ENCODE measurements at places on chromosomes 7 and 10. TPM values are rescaled to one million over a fixed set of nuclear protein-coding genes. Genes with fewer than 3 reads are reported as not detected.
A peak's percentile ranks its signal among the peaks of the same experiment; 100 is the strongest.

DNA sequence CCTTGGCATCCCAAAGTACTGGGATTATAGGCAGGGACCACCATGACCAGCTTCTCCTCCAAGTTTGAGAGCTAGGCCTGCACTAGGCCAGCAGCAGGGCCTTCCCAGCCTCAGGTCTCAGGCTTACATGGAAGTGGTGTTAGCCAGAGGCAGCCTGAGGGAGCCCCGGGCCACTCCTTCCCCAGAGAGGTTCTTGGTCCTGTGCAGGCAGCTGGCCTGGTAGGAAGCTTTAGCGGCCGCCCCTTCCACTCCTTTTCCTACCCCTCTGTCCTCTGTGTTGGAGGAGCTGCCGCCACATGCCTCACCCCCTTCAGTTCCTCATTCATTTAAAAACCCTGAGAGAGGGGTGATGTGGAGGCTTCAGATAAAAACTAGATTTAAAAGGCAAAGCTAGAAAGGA, 40.3 kb downstream of the TSPAN15 start:
- DNase-seq = no peak
- H3K4me1 ChIP-seq = no peaks in the 10 kb centered on the region
- no peak overlapping the region for H3K4me3 ChIP-seq
- H3K27ac ChIP-seq = no peak overlapping the region
- no peaks in the 10 kb centered on the region for H3K27me3 ChIP-seq

DNA sequence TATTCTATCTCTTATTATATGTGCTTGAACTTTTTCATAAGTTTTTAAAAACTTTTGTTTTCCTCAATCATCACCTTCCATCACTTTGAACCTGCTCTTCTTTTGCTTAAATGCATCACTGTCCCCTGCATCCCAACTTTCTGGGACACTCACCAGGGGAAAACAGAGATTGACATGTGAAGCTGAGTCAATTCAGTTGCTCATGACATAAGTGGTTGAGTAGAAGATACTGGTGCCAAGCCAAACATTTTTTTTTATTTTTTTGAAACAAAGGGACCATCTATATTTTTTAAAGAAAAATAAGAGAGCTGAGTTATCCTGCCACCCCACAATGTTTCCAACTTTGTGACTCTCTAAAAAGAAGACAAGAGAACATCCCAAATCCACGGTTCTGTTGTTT, 61.8 kb upstream of the AHR start:
- H3K4me3 ChIP-seq = no peak overlapping the region
- no peak overlapping the region for H3K27ac ChIP-seq
- DNase-seq = no peak
- peaks cover 3% of the 10 kb centered on the region for H3K27me3 ChIP-seq
- H3K36me3 ChIP-seq = peaks cover 17% of the 10 kb centered on the region
- H3K4me1 ChIP-seq = peaks cover 44% of the 10 kb centered on the region

DNA sequence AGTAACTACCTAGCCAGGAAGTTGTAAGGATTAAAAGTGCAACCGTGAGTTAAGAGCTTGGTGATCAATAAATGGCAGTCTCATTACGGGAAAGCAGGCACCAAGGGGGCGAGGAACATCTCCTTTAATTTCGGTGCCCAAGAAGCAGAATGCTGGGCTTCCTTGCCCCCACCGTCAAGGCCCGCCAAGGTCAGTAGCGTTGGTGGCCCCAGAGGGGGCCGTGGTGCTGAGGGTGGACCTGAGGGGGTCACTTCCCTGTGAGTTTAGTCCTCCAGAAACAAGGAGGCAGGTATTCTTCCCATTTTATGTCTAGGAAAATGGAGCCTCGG, 408 bp upstream of the MINDY4 start:
- H3K27me3 ChIP-seq = peaks cover 9% of the 10 kb centered on the region
- peaks cover 5% of the 10 kb centered on the region for H3K4me1 ChIP-seq
- DNase-seq = no peak
- H3K36me3 ChIP-seq = no peaks in the 10 kb centered on the region

- peaks cover 28% of the 10 kb centered on the region for H3K36me3 ChIP-seq
- peaks cover 3% of the 10 kb centered on the region for H3K4me1 ChIP-seq
- no peak overlapping the region for H3K4me3 ChIP-seq
- no peak for DNase-seq
Observed at GRCh38 chr7:44402401-44403060, 77.1 kb upstream of the CAMK2B start.

DNA sequence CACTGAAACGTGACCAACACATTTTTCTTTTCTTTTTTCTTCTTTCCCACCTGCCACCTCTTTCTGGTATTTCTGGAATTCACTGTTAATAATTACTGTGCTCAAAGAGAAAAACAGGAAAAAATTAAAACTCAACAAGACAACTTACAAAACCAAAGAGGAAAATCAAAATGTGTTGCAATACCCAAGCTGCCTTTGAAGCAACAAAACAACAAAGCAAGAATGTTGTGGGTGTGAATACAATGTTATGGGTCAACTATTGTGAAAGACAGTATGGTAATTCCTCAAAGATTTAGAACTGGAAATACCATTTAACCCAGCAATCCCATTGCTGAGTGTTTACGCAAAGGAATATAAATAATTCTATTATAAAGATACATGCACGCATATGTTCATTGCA, 415.1 kb downstream of the GFRA1 start:
- DNase-seq = no peak
- no peak overlapping the region for H3K4me3 ChIP-seq
- no peaks in the 10 kb centered on the region for H3K4me1 ChIP-seq

GRCh38 chr7:46352004-46352954, 431.2 kb upstream of the IGFBP3 start:
- DNase-seq = no peak
- no peaks in the 10 kb centered on the region for H3K4me1 ChIP-seq

DNA sequence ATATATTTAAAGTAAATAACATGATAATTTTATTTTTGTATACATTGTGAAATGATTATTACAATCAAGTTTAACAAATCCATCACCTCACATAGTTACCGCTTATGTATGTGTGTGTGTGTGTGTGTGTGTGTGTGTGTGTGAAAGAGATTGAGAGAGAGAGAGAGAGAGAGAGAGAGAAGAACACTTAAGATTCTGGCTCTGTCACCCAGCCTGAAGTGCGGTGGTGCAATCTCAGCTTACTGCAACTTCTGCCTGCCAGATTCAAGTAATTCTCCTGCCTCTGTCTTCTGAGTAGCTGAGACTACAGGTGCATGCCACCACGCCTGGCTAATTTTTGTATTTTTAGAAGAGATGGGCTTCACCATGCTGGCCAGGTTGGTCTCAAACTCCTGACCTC, 17.8 kb downstream of the LYZL1 start:
- no peak for DNase-seq
- no peaks in the 10 kb centered on the region for H3K36me3 ChIP-seq
- H3K27me3 ChIP-seq = peaks cover 15% of the 10 kb centered on the region
- H3K4me3 ChIP-seq = no peak overlapping the region
- no peaks in the 10 kb centered on the region for H3K4me1 ChIP-seq
- no peak overlapping the region for H3K27ac ChIP-seq

DNA sequence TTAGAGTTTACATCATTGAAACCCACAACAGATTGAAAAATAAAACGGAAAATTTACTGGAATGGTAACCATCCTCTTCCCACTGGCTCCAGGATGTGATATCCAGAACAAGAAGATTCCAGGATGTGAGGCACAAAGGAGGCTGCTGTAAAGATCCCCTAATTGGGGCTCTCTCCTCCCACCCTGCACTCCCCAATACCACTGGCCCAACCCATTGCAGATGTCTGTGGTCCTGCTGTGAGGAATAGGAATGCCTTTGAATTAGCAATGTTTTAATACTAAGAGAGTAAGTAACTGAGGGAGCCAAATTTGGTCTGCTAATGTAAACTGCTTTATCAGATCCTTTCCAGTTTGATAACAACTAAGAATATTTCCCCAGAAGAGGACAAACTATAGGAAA, 225.9 kb upstream of the INHBA start:
- H3K4me1 ChIP-seq = peaks cover 6% of the 10 kb centered on the region
- no peak overlapping the region for H3K4me3 ChIP-seq
- H3K27me3 ChIP-seq = peaks cover 15% of the 10 kb centered on the region
- H3K36me3 ChIP-seq = no peaks in the 10 kb centered on the region

The MOGAT3 gene
- not detected for total RNA-seq

The NRP1 gene
- 6.1 TPM for total RNA-seq

DNA sequence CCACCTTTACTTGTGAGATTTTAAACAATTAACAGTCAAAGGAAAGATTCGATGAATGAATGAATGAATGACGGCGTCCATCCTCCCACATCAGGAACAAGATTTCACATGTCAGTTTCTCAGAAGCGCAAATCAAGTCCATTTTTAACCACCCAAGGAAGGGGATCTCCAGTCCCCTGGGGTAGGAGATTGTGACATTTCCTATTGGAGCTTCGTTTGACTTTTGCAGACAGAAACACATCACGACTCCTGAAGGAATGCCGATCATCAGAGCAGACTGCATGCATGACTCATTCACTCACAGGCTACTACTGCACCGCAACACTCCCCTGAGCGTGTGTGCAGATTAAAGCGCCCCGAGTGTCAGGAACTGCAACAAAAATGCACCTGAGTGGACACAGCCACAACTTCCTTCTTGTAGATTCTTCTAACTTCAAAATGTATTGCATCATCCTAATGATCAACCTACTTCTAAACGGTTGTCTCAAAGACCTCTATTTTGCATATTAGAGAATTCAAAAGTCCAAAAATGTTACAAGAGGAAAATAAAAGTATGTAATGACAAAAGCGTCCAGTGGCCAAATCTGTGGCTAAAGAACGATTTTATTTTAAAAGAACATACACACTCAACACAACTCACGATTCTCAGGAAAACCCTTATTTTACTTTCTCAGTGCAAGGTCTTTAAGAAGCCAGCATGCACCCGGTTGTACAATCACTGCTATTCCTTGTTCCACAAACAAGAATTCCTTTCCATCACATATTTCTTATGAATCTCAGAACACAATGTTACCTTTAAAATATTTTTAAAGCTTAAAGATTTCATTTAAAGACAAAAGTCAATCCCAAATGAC, 172.6 kb downstream of the FAM107B start:
- H3K36me3 ChIP-seq = peaks cover 67% of the 10 kb centered on the region
- H3K4me1 ChIP-seq = peaks cover 67% of the 10 kb centered on the region
- H3K27ac ChIP-seq = peak overlapping the region; percentile 10
- H3K4me3 ChIP-seq = peak overlapping the region; percentile 100
- no peaks in the 10 kb centered on the region for H3K27me3 ChIP-seq

DNA sequence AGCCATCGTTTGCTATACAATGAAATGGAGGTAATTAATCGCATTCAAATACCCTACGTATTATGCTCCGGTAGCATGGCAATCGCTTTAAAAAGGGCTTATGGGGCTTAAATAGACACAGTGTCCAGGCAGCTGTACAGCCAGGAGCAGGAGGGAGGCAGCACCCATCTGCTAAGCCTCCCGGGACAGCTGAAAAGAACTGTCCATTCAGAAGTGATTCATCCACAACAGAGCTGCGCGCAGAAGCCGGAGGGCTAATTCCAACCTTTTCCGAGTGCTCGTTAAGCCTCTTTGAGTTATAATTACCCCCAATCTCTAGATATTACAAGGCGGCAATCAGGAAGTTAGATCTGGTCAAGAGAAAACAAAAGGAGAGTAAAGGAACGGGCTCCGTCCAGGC, 58.3 kb downstream of the DPYSL4 start:
- no peaks in the 10 kb centered on the region for H3K27me3 ChIP-seq
- no peaks in the 10 kb centered on the region for H3K36me3 ChIP-seq
- DNase-seq = no peak
- H3K4me1 ChIP-seq = no peaks in the 10 kb centered on the region
- no peak overlapping the region for H3K27ac ChIP-seq

DNA sequence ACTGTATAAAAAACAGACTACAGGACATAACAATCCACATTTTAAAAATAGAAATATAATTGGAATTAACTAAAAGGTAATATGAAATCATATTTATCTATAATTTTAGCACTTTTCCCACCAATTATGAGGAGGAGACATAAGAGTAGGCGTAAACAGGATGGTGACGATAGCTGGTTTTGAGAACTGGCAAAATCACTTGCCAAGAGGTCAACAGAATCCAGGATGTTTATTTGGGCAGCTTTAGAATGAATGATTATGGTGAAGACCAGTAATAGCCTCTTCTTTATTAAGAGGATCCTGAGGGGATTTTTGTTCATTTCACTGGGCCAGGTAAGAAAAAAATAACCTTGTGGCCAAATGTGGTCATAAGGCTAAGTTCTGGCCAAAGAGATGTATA, 67.2 kb downstream of the TPK1 start:
- H3K4me1 ChIP-seq = no peaks in the 10 kb centered on the region
- H3K36me3 ChIP-seq = no peaks in the 10 kb centered on the region
- DNase-seq = no peak
- H3K27me3 ChIP-seq = no peaks in the 10 kb centered on the region
- no peak overlapping the region for H3K4me3 ChIP-seq

DNA sequence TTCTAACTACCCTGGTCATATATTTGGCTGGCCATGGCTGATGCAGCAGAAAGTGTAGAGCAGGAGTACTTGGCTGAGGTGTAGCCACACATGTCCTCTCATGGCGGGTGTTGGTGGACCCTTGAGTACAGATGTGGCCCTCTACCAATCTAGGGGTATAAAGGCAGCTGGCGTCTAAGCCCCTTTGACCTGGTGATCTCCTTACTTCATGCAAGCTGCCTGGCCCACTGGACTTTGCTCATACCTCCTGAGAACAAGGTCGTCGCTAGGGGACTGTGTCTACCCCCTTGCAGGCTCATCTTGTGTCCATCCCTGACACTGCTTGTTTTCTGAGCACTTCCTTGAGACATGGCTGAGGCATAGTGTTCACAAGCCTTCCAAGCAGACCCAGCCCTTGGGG, 287.8 kb downstream of the RPS24 start:
- DNase-seq = no peak
- H3K27ac ChIP-seq = no peak overlapping the region
- no peaks in the 10 kb centered on the region for H3K36me3 ChIP-seq
- H3K4me1 ChIP-seq = peaks cover 7% of the 10 kb centered on the region
- peaks cover 9% of the 10 kb centered on the region for H3K27me3 ChIP-seq
- no peak overlapping the region for H3K4me3 ChIP-seq

The FASTK gene
- 83.2 TPM for total RNA-seq

GRCh38 chr7:134200970-134201369, 73.8 kb downstream of the LRGUK start:
- H3K27ac ChIP-seq = no peak overlapping the region
- peaks cover 8% of the 10 kb centered on the region for H3K27me3 ChIP-seq
- no peak overlapping the region for H3K4me3 ChIP-seq
- no peaks in the 10 kb centered on the region for H3K4me1 ChIP-seq
- H3K36me3 ChIP-seq = no peaks in the 10 kb centered on the region

DNA sequence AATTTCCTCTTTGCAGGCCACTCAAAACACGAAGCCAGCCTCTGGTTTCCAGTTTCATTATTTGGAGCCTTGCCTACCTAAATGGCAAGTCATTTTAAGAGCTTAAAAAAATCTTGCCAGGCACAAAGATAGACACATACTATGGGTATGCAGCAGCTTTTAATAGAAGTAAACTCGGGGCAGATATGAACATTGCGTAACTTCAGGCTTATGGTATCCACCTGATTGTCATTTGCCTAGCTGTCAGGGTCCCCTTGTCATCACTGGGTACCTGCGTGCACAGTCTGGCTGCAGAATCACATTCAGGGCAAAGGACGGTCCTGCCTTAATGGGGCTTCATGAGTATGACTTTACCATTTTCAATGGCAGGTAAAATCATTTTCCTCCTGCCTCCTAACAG, 466.1 kb upstream of the NRP1 start:
- H3K4me3 ChIP-seq = no peak overlapping the region
- no peak for DNase-seq
- H3K4me1 ChIP-seq = no peaks in the 10 kb centered on the region
- H3K27me3 ChIP-seq = no peaks in the 10 kb centered on the region
- H3K27ac ChIP-seq = no peak overlapping the region

All from activated T-helper 2 cell treated with anti-CD3 and anti-CD28 coated beads, Interferon-gamma antibody, Interleukin-2, Interleukin-4, amounts not matched to agents 10 μg/mL and 5 μg/mL and 100 μg/mL, durations not matched to agents 14 hours and 24 hours and 36 hours (primary cell).